Fibroblast of skin of back (primary cell): ENCODE measurements at places on chromosomes 12 and 14.

DNA sequence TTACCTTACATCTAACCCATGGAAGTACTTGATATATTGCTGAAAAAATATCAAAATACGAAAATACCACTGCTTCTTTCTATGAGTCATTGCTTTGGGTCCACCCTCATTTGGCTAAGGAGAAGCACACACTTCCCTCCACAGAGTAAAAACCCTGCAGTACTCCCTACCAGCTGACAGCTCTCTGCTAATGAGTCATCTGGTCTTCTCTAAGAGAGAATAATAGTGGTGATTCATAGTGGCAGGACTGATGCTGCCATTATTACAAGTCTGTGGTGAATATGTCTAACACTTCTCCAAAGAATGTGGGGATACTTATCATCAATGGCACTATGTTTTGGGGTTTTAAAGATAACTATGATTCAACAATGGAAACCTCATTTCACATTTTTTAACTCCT lies 90.7 kb downstream of the PPFIA2 start:
- DNase-seq, result peak; percentile 94

- no peak for DNase-seq
Observed at GRCh38 chr14:98593361-98593761, 678.6 kb downstream of the BCL11B start.

DNA sequence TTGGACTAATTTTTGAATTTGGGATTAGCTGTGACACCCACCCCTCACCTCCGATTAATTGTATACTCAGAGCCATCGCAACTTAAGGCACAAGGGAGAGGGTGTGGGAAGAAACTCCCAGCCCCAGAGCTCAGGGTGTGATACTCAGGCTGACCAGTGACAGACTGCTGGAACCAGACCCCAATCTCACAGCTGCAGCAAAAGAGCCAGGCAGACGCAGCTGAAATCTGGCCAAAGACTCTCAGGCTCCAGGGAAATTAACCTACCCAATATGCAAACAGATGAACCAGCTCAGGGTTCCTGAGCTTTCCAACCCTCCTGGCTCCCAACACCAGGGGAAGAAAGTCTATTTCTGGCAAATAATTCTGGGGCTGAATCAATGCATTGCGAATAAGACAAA lies 30.5 kb downstream of the ANAPC7 start:
- no peak for DNase-seq

GRCh38 chr12:26715232-26715631 lies 117.8 kb downstream of the ITPR2 start:
- no peak for DNase-seq

DNA sequence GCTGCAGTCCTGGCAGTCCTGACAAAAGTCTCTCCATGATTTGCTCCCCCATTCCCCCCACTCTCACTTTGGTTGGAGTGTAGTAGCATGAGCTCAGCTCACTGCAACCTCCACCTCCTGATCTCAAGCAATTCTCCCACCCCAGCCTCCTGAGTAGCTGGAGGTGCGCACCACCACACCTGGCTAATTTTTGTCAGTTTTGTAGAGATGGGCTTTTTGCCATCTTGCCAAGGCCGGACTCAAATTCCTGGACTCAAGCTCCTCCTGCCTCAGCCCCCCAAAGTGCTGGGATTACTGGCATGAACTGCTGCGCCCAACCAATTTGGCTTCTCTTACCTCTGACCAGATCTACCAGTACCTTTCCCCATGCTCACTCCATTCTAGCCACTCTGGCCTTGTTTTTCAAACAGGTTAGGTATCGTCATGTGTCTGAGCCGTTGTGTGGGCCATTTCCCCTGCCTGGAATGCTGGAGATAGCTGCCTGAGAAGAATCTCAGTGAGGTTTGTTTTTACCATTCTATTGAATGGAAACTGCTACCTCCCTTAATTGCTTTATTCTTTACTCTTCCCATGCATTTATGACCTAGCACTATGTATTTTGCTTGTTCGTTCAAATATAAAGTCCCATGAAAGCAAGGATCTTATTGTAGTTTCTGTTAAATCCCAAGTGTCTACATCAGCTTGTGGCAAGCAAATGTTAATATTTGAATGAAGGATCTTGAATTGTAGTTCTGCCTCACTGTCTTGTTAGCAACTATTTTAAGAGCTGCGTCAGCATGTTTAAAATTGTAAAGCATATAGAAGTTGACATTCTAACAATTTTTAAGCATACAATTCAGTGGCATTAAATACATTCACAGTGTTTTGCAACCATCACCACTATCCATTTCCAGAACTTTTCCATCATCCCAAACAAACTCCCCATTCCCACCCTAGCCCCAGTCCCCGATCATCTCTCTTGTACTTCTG lies 39.7 kb downstream of the CPSF6 start:
- DNase-seq, result no peak
